ENCODE measurements at places on chromosomes 12 and 14. TPM values are rescaled to one million over a fixed set of nuclear protein-coding genes. Genes with fewer than 3 reads are reported as not detected.

Gene TAS2R46
- total RNA-seq, result 1.6 TPM

- DNase-seq, result no peak
These were observed 2.4 kb downstream of the VRK1 start for GRCh38 chr14:96799489-96800054.

Gene ALX1
- total RNA-seq, result not detected

DNA sequence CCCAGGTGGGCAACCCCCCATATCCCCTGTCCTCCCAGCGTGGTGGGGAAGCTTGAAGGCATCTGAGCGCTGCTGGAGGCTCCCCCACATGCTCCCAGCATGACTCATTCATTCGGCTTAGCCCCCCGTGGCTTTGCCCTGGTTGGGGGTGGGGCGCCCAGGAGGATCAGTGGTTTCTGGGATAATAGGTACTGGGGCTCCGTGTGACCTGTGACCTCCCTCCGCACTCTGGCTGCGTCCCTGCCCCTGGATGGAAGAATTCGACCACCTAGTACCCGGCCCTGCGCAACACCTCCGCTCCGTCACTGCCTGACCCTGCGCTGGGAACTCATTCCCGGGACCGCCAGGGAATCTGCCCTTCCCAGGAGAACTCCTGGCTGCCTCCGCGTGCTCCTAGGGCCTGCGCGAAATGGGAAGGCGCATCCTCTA is 120.1 kb downstream of the AACS start:
- DNase-seq, result no peak

DNA sequence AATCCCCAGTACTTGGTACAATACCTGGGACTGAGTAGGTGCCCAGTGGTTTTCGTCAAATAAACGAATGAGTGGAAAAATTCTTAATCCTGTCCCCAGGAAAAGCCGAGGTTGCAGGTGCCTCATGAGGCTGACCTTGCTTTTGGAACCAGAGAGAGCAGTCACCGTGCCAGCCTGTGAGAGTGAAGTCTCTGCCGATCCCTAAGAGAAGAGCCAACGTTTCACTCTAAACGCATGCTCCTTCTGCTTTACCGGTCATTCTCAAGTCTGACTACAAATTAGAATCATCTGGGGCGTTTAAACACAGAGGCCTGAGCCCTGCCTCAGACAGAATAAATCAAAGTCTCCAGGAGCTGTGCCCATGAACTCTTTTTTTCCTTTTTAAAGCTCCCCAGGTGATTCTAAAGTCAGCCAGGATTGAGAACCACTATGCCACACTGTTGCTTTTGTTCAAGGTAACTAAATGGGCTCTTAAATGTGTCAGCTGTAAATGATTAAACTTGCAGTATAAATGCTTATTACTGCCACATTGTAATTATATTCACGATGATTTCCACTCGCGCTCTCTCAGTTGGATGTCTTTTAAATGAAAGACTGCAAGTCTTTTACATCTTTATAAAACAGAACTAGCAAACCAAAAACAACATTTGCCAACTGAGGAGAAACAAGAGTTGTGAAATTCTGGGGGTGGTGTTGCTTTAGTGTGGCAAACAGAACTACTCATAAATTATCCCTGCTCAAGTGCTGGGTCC is 26.9 kb downstream of the TCP11L2 start:
- no peak for DNase-seq

Gene ETV6
- 27.9 TPM for total RNA-seq

Gene TAPBPL
- 32.8 TPM for total RNA-seq

DNA sequence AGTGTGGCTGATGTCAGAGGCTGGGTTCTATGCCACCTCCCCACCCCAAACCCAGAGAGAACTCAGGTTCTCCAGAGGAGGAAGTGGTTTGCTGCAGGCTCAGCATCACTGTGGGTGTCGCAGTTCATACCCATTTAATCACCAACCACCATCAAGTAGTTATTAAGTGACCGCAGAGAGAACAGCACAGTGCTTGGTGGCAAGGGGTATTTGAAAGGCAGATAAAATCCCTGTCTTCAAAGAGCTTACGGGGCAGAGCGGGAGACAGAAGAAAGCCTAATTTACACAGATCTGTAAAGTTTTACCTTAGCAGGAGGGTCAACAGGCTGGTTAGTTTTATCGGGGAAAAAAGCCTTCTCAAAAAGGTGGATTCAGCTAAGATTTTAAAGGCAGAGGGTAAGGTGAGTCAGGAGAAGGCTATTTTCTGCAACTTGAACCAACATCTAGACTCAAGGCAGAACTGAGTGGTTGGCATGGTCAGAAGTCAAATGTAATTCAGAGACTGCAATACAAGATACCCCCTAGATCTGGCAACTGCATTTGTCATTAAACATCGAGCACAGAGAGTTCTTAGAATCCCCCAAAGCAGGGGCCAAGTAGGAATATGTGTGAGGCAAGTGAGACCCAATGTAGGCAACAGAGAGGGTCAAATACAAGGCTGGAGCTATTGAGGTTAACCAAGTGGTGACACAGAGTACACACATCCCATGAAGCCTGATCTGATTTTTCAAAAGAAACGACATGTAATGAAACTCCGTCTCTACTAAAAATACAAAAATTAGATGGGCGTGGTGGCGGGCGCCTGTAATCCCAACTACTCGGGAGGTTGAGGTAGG is 13.2 kb downstream of the PXN start:
- DNase-seq, result no peak

- DNase-seq, result no peak
These were observed 88.8 kb downstream of the CCDC60 start for GRCh38 chr12:119423285-119423684.

GRCh38 chr12:19030180-19030579 is 99.4 kb upstream of the PLEKHA5 start:
- no peak for DNase-seq

Gene LRP1-AS
- total RNA-seq, result not detected

GRCh38 chr12:30696103-30696408 is 387 bp upstream of the IPO8 start:
- no peak for DNase-seq

Gene TXNRD1
- total RNA-seq, result 346 TPM

DNA sequence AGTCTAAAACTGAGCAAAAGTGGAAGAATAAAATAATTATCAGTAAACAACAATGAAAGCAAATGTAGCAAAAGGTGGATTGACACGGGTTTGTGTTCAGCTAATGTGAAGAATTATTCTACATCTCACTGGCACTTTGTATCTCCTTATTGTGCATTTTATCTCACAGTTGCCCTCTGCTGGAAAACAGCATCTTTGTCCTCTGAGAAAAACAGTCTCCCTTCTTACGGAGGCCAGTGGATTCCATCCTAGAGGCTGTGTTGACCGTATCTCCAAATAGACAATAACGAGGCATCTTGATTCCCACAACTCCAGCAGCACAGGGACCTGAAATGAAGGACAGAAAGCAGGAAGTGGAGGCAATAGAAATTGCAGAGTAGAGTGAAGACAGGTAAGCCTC is 51.3 kb upstream of the PLBD1 start:
- no peak for DNase-seq

Data from glomerular endothelial cell (primary cell).